ENCODE measurements at places on chromosomes 4 and X.

- DNase-seq, result no peak
Observed at GRCh38 chr4:7384003-7384928, 50.5 kb downstream of the PSAPL1 start.

GRCh38 chrX:40299641-40300046, 201.9 kb upstream of the BCOR start:
- DNase-seq, result no peak

DNA sequence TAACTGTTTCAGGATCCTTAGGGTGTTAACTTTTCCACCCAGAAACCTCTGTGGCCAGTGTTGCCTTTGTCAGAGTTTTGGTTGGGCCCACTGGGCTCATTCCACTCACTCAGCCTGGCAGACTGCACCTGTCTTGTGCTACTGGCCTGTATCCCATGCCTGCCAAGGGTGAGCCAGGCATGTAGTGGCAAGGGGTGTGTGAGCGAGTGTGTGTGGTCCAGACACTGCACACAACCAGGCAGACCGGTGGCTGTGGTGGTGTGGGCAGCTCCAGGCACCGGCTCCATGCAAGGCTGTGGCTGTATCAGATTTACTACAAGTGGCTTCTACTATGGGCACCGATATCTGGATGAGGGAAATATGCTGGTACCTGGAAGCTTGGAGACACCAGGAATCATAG, 394.6 kb upstream of the DMD start:
- DNase-seq, result no peak

- DNase-seq, result no peak
Observed at GRCh38 chrX:95539041-95539440, 1145.6 kb upstream of the DIAPH2 start.

DNA sequence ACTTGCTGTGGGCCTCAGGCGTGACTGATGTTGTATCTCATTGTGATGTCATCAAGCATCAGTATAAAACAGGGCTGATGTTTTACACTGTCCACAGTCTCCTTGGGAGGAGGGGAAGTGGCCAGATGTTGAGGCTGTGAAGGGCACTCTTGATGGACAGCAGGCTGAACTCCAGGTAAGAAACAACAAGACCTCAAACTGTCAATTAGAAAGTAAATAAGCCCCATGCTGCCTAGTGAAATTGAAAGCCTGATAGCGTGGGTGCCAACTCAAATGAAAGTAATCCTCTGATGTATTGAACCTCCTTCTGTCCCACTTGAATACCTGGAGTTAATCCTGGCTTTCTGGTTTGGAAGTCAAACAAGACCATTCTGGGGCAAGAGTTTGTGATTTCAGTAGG, 19.7 kb downstream of the VSIG1 start:
- DNase-seq, result no peak

GRCh38 chrX:84078991-84079390, 109.0 kb downstream of the RPS6KA6 start:
- no peak for DNase-seq

DNA sequence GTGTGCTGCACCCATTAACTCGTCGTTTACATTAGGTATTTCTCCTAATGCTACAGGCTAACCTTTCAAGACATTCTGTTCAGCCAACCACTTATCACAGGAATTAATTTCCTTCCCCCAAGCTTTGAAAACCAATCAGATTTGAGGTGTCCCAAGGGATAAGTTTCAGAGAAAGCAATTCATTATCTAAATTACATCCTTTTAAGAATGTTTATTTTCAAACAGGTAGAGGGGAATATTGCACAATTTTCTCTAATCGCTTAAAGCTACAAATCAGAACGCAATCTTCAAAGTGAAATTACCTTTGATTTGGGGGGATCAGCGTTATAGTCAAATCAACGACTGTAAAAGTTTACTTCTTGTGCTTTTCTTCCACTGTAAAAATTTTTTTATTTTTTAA, 1.6 kb downstream of the CLOCK start:
- DNase-seq, result no peak

GRCh38 chrX:74419864-74420195, 1.5 kb upstream of the SLC16A2 start:
- no peak for DNase-seq

DNA sequence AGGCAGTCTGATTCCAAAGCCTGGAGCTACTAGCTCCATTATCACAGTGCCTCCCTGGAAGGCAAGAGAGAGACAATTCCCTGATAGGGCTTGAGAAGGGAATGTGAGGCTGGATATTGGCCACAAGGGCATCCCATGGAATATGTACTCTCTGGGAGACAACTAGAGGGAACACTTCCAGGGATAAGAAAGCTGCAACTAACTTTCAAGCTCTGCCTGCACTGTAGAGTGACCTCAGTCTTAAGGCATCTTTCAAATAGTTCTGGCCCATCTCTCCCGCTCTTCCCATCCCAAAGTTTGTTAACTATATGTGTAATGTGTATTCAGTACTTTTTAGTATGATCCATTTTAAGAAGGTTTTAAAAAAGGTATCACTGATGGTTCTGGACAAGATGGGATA, 13.1 kb upstream of the RNF212 start:
- DNase-seq, result no peak

DNA sequence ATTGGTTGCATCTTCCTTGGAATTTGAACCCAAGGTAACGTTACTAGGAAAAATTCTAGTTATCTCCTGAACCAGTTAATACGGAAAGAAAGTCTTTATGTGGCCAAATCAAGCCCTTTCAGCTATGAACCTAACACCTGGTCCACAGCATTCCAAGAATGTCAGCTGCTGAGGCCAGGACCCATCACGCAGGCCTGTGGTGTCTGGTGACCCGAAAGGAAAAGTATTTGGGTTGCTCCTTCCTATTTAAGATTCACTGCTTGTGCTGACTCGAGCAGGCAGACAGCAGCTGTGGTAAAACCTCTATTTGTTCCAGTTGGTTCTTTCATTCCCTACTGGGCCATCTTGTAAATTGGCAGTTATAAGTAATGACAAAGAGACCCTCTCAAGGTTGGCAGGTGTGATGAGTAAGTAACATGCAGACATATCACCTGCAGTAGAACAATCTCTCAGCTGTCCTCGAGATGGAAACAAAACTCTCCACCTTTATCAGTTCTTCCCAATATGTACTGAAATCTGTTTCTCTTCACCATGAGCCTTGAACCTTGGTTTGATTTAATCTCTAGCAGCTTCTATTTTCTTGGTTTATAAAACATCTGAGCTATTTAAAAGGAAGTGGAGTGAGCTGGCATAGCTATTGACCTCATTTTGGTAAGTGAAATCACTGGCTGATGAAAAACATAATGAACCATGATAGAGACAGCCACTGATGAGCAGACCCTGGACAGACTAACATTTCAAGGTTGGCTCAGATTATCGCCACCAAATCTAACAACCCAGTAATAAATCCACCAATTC, 182.1 kb upstream of the SMIM31 start:
- no peak for DNase-seq

DNA sequence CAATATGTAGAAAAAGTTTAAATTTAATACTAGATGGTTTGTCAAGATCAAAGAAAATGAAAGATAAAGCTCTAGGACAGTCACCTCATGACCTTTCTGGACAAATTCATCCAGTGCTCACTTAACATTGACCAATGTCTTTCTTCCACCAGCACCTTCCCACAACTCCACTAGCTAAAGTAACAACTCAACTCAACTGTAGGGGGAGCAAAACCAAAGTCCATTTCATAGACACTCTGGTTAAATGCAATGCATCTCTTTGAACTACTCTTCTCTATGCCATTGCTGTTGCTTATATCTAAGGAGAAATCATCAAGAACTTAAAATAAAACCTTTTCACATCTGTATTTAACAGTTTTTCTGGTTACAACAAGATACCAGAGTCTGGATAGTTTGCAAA, 25.1 kb downstream of the UGT2B4 start:
- no peak for DNase-seq

DNA sequence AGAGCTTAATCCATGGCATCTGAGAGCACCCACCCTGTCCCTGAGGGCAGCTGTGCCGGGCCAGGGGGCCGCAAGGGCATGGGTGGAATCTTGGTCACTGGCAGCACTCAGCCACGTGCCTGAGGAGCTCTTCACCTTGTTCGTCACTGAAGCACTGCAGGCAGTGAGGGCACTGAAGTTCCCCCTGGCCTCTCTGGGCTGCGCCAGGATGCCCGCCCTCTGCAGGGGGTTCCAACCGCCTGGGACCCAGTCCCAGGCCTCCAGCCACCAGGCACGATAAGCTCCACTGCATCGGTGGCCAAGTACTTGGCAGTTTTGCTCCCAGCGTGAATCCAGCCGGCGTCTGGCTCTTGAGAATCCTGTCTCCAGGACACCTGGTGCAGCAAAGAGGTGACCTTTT, 96.4 kb upstream of the MED14 start:
- no peak for DNase-seq

- DNase-seq, result no peak
Observed at GRCh38 chr4:87151730-87152129, 68.7 kb downstream of the KLHL8 start.

DNA sequence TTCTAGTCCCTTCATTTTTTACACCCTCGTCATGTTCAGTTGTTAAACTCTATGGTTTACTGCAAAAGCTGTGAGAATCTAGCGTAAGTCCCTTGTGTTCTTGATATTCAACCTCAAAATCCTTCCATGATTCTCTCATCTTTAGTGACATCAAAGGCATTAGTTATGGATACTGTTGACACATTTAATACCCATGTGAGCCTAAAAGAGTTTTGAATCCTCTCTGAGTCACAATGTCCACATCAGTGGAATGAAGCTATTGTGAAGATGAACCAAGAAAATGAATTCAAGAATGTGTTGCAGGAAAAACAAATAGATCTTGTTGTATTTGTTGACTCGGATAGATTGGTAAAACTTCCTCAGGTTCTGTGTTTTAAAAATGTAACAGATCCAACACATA, 394.7 kb upstream of the ATOH1 start:
- DNase-seq, result no peak

DNA sequence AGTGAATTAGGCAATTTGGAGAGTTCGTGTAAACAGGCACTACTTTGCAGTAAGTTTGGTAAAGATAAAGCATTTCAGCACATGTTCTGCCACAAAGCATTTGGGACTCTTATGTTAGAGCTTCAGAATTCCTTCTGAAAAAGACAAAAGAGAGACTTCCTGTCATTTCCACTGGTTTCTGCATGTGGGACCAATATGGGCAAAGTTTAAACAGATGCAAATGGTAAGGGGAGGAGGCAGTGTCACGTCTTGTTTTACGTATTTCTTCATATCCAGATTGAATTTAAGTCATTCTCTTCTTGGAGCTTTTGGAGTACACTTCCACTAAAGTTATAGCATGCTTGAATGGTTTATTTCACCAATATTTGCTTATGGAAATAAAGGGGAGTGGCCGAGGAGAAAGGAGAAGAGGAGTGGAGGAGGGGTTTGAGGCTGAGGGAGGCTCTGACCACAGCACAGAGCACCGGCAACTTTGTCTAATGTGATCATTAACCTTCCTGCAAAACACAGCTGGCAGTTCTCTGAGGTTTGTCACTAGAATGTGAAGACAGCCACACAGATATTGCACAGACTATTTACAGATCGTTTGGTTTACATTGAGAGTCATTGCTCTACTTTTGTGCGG, at the start of gene APELA:
Gene APELA, plus strand, starts transcription at position 479 of the 625 bp plus-strand sequence. CDS start 154 bp downstream, outside the sequence.
- DNase-seq, result no peak

DNA sequence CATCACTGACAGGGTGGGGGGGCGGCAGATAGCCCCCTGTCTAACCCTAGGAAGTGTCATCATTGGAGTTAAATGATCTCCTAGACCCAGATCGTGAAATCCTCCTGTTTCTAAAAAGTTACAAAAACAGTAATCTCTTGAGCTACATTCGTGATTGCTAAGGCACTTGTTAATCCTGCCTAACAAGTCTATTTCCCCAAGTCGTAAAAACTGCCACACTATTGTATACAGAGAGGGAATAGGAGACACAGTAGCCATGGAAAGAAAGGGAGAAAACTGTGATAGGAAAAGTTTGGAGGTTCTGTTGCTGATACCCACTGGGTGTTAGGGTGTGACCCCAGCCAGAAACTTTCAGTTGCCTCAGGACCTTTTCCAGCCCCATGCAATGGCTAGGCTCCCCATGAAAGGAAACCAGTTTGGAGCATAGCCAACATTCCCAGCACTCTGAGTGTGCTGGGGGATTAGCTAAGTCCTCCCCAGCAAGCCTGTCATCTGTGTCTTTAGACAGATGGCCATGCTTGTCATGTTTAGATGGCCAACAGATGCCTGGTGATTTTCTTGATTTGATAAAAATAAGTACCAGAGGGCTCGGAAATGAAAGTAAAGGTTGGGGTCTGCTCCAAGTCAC, 63.3 kb upstream of the ANXA10 start:
- no peak for DNase-seq

DNA sequence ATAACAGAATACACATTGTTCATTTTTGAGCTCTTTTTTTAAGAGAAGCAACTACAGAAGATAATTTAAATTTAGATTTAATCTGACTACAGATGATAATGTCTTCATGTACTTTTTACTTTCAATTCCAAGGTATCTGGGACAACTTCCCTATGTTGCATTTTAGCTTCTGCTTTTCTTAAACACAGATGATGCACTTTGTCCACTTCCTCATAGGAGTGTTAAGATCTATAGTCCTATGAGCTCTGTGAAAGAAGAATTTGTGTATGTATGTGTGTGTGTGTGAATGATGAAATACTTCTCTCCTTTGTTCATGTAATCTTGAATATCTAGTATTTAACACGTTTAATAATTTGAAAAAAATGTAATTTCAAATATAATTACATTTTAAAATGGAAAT, 5.3 kb upstream of the FHIP1A start:
- no peak for DNase-seq

- DNase-seq, result no peak
Observed at GRCh38 chrX:135000516-135000915, 9.7 kb downstream of the SMIM10 start.

GRCh38 chr4:111854494-111855087, 290.7 kb upstream of the FAM241A start:
- DNase-seq, result peak; percentile 28

- DNase-seq, result no peak
Observed at GRCh38 chr4:169601016-169601771, 11.2 kb downstream of the NEK1 start.

DNA sequence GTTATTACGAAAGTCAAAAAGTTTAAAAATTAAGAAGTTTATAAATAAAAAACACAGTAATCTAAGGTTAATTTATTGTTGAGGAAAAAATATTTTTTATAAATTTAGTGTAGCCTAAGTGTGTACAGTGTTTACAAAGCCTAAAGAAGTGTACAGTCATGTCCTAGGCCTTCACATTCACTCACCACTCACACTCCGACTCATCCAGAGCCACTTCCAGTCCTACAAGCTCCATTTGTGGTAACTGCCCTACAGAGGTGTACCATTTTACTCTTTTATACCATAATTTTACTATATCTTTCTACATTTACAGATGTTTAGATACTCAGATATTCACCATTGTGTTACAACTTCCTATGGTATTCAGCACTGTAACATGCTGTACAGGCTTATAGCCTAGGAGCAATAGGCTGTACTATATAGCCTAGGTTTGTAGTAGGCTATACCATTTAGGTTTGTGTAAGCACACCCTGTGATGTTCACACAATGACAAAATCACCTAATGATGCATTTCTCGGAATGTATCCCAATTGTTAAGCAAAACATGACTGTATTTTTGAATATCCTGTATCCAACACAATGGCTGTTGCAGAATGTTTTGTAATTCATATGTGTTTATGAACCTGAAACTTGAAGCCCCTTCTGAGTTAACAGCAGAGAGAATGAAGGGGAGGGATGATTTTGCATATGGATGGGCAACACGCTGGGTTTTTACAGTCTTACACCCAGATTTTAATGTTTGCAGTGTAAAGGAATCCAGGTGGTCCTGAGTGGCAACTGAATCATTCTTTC, 3.1 kb downstream of the PPBP start:
- no peak for DNase-seq

Data from SW 1271 (cell line).